ENCODE measurements at places on chromosomes 16 and 17.

- DNase-seq, result no peak
These were observed 16.8 kb upstream of the MTSS2 start for GRCh38 chr16:70702624-70703023.

DNA sequence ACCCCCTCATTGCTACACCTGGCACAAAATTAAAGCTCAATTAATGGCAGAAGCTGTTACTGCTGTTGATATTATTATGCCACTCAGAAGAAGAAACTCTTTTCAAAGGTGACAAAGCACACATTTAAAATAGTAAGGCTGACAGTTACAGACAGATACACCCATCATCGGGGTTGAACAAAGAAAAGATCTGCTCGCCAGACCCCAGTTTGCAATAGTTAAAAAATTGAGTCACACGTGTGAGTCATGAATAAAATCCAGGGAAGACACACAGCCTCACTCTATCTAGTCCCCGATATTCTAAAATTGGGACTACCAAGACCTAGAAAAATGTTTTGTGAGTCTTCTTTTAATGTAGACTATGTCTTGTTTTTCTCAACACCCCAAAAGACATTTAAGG, 330.0 kb upstream of the SOX9 start:
- DNase-seq, result no peak

DNA sequence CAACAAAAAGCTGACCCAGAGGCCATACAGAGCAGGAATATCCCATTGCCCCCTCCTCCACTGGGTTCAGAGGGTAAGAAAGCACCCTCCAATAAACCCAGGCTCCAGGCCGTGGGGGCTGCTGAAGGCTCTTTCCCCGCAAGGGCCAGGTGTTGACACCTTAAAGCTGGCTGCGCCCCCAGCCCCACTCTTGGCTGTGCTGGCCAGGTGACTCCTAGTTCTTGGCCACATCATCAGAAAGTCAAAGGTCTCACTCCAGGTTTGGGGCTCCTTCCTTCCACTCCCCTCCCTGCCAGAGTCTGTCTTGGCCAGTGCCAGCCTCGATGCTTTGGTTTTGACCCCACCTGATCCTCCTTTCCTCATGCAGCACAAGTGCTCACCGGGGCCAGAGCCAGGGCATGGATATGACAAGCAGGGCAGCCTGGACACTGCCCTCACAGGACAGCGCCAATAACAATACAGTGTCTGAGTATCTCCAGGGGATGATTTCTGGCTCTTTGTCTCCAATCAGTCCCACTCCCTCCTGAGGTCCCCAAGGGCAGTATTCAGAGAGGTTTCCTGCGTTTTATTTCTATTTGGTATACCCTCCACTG, 8.2 kb downstream of the SLC46A1 start:
- no peak for DNase-seq

DNA sequence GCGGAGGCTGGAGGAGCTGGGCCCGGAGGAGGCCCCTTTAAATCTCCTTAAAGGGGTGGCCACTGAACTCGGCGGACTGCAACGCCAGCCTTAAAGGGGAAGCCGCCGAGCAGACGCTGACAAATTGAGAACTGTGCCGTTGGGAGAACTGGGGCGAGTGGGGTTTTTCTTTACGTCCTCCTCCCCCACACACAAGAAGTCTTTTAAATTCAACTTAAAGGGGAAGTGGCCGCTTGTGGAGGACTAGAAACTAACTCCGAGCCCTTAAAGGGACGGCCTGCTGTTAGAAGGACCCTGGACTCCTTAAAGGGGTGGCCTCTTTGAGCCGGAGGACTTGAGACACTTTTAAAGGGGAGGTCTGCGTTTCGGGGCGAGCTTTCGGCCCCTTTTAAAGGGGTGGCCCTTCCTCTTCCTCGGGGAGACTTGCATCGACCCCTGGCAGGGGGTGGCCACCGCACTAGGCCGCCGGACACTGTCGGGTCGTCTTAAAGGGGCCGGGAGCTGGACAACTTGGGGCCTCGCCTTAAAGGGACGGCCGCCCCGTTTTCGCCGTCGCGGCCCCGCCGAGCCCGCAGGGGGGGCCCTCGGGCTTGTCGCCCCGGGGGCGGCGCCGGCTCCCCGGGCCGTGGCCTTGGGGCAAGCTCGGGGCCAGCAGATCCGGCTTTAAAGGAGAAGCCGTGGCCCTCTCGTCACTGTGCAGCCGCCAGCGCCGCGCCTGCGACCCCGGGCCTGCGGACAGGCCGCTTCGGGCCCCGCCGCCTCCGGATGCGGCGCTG, 688 bp downstream of the FBRS start:
- peak; percentile 83 for DNase-seq

DNA sequence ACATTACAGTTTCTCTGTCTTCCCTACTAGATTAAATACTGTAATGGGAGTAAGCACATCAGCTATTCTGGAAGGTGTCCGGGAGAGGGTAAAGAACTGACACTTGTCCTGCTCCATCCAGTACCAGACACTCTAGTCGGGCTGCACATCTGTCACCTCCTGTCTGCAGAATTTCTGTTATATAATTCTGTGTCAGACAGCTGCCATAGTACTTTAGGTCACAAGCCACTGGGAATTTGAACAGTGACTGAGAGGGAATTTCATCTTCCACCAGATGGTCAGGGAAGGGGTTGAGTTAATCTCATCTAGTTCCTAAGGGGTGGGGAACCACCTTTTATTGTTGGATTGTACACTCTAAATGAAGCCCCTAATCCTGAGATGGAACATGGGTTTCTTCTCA, 58.6 kb upstream of the NUDT7 start:
- no peak for DNase-seq

DNA sequence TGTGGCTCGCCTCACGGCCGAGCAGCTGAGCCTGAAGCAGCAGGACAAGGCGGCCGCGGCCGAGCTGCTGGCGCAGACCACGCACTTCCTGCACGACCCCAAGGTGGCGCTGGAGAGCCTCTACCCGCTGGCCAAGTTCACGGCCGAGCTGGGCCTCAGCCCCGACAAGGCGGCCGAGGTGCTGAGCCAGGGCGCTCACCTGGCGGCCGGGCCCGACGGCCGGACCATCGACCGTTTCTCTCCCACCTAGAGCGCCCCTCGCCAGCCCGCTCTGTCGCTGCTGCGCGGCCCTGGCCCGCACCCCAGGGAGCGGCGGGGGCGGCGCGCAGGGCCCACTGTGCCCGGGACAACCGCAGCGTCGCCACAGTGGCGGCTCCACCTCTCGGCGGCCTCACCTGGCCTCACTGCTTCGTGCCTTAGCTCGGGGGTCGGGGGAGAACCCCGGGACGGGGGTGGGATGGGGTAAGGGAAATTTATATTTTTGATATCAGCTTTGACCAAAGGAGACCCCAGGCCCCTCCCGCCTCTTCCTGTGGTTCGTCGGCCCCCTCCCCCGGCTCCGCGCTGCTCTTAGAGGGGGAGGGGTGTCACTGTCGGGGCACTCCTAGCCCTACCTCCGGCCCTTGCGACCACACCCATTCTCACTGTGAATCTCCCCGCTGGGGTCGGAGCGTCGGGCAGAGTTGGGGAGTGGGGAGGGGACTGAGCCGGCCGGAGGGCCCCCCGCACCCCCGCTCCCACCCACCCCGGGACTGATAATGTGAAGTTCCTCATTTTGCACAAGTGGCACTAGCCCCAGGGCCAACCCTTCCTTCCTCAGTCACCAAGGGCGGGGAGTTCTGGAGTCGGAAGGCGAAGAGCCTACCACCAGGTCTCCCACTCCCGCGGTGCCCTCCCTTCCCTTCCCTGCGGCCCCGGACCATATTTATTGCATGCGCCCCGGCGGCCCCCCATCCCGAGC, 4.0 kb downstream of the HIC1 start:
- no peak for DNase-seq

- DNase-seq, result no peak
These were observed 101.9 kb downstream of the KCNJ2 start for GRCh38 chr17:70271200-70271599.

- no peak for DNase-seq
These were observed 392.5 kb downstream of the HS3ST3B1 start for GRCh38 chr17:14693382-14693781.

DNA sequence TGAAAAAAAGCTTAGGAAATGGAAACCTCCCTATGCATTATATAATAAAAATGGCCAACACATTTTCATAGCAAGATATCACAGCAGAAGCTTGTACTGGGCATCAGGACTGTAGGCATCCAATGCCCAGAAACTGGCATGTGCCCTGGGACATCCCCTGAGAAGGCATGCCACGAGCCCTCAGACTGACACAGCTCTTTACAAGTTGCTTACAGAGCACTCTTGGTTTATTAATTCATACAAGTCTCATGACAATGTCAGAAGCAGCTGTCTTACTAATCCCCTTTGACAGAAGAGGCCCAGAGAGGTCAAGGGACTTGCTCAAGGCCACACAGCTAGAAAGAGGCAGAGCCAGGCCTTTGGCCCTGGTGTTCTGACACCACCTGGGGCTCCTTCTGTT, 5.6 kb upstream of the CCL2 start:
- DNase-seq, result no peak

- no peak for DNase-seq
These were observed 202.9 kb downstream of the RAB11FIP4 start for GRCh38 chr17:31594416-31594815.

GRCh38 chr17:40541060-40541872, 24.0 kb downstream of the CCR7 start:
- DNase-seq, result no peak

GRCh38 chr17:76053246-76054111, 18.8 kb downstream of the SRP68 start:
- no peak for DNase-seq

- no peak for DNase-seq
These were observed 5.5 kb upstream of the SRCIN1 start for GRCh38 chr17:38611070-38611786.

DNA sequence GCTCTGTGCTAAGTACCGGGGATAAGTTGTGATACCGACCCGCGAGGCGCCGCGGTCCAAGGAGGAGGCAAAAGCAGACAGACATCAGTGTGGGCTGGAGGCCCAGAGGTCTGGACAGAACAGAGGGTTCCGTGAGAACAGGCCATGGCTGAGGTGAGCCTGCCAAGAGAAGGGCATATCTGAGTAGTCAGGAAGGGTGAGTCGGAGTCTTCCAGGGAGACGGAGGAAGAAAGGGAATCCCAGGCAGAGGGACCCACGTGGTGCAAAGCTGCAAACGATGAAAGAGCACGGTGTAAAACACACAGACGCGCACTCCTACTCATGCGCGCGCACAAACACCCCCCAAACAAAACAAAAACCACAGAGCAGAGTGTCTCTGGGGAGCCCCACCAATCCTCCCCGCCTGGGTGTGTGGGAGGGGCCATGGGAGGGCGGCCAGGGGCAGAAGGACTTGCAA, 18.1 kb downstream of the RHBDL3 start:
- no peak for DNase-seq

- no peak for DNase-seq
These were observed 54.5 kb downstream of the NACA2 start for GRCh38 chr17:61536422-61536955.

Measured in HFF-Myc (cell line).